ENCODE measurements at places on chromosomes 16 and 17. TPM values are rescaled to one million over a fixed set of nuclear protein-coding genes. Genes with fewer than 3 reads are reported as not detected.

Gene AMDHD2
- total RNA-seq = 16.1 TPM

Gene KRTAP9-1
- not detected for total RNA-seq

Gene PYY
- not detected for total RNA-seq

DNA sequence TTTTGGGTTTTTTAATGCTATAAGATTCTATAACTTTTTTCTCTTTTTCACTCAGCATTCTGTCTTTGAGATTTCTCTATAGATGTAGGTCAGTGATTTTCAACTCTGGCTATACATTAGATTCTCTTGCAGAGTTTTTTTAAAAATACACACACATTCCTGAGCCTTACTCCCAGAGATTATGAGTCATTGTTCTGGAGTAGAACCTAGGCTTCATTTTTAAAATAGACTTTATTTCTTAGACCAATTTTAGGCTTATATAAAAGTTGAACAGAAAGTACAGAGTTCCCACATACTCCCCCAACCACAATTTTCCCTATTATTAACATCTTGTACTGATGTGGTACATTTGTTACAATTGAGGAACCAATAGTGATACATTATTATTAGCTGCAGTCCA is 63.3 kb downstream of the CYB561 start:
- DNase-seq = no peak
- no peaks in the 10 kb centered on the region for H3K36me3 ChIP-seq
- H3K4me3 ChIP-seq = no peak overlapping the region
- H3K27ac ChIP-seq = no peak overlapping the region
- H3K4me1 ChIP-seq = peaks cover 10% of the 10 kb centered on the region

GRCh38 chr17:78903101-78903779 is at the start of gene CEP295NL:
CEP295NL (minus strand) TSS chr17:78903201; CDS start chr17:78901828, 1,373 bp downstream.
- peaks cover 4% of the 10 kb centered on the region for H3K4me1 ChIP-seq
- H3K27me3 ChIP-seq = no peaks in the 10 kb centered on the region
- no peak within 1 kb of the TSS for H3K27ac ChIP-seq
- peaks cover 29% of the 10 kb centered on the region for H3K36me3 ChIP-seq

DNA sequence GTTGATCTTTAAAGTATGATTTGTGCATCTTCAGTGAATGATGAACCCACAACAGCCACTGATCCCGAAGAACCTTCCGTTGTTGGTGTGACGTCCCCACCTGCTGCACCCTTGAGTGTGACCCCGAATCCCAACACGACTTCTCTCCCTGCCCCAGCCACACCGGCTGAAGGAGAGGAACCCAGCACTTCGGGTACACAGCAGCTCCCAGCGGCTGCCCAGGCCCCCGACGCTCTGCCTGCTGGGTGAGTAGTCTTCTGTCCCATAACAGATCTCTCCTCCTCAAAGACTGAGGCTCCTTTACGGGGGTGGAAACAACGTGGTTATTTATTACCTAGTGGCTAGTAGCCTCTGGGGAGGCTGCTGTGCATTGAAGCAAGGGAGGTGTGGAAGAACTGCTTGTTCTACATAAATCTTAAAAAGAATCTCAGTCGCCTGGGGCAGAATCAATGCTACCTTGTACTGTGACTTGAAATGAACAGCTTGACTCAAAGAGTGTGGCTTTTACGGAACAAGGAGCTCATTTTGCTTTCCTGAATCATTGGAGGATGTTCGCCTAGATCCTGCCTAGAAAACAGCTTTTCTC is 63.0 kb upstream of the CLEC18A start:
- H3K4me1 ChIP-seq = no peaks in the 10 kb centered on the region
- no peak for DNase-seq

- no peak for DNase-seq
- H3K27ac ChIP-seq = no peak overlapping the region
- peaks cover 5% of the 10 kb centered on the region for H3K4me1 ChIP-seq
- no peaks in the 10 kb centered on the region for H3K36me3 ChIP-seq
Measured at GRCh38 chr17:2222301-2222700, 81.3 kb downstream of the SMG6 start.

DNA sequence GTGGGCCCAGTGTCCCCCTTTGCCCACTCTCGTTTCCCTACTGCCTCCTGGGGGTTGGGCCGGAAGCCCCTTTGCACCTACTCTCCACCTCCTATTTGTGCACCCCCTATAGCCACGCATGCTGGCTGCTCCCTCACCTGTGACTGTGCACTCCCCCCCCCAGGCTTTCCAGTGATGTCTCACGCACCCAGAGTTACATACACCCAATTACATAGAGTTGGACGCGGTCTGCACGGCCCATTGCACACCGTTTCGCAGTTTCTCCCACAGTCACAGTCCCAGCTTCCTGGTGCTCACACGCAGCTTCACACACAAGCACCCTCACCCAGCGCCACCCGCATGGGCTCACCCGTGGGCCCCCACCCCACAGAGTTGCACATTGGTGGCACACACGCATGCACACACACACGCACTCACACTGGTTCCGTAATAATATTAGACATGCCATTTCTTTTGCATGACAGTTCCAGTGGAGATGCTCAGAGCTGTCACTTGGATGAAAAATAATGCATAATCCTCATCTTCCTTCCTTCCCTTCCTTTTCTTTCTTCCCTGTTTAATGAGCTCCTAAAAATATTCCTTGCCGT is 21.5 kb upstream of the C1QL1 start:
- H3K4me3 ChIP-seq = no peak overlapping the region
- H3K27me3 ChIP-seq = no peaks in the 10 kb centered on the region
- no peaks in the 10 kb centered on the region for H3K4me1 ChIP-seq
- no peaks in the 10 kb centered on the region for H3K36me3 ChIP-seq

DNA sequence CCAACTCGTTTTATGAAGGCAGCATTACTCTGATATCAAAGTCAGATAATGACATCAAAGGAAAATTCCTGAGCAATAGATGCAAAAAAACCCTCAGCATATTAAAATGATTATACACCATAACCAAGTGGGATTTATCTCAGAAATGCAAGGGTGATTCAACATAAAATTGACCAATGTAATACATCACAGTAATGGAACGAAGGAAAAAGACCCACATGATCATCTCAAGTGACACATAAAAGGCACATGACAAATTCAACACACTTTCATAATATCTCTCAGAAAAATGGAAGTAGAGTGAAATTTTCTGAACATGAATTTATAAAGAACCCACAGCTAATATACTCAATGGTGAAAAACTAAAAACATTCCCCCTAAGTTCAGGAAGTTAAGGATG is 118.8 kb downstream of the ITFG1 start:
- no peaks in the 10 kb centered on the region for H3K4me1 ChIP-seq
- H3K4me3 ChIP-seq = no peak overlapping the region
- DNase-seq = no peak
- no peaks in the 10 kb centered on the region for H3K27me3 ChIP-seq
- no peak overlapping the region for H3K27ac ChIP-seq

- H3K4me1 ChIP-seq = no peaks in the 10 kb centered on the region
- DNase-seq = no peak
- no peak overlapping the region for H3K27ac ChIP-seq
- no peaks in the 10 kb centered on the region for H3K36me3 ChIP-seq
- H3K4me3 ChIP-seq = no peak overlapping the region
Measured at GRCh38 chr16:61148930-61149329, 887.3 kb downstream of the CDH8 start.

GRCh38 chr16:88651276-88651988 is 579 bp upstream of the CYBA start:
- peak overlapping the region; percentile 84 for H3K4me3 ChIP-seq
- H3K27ac ChIP-seq = peak overlapping the region; percentile 17
- H3K36me3 ChIP-seq = peaks cover 10% of the 10 kb centered on the region
- no peaks in the 10 kb centered on the region for H3K4me1 ChIP-seq
- H3K27me3 ChIP-seq = no peaks in the 10 kb centered on the region
